Stimulated activated naive CD4-positive, alpha-beta T cell (primary cell): ENCODE measurements at places on chromosomes 13 and 19.

GRCh38 chr19:7879836-7880235 is 5.6 kb upstream of the PRR36 start:
- DNase-seq: no peak

DNA sequence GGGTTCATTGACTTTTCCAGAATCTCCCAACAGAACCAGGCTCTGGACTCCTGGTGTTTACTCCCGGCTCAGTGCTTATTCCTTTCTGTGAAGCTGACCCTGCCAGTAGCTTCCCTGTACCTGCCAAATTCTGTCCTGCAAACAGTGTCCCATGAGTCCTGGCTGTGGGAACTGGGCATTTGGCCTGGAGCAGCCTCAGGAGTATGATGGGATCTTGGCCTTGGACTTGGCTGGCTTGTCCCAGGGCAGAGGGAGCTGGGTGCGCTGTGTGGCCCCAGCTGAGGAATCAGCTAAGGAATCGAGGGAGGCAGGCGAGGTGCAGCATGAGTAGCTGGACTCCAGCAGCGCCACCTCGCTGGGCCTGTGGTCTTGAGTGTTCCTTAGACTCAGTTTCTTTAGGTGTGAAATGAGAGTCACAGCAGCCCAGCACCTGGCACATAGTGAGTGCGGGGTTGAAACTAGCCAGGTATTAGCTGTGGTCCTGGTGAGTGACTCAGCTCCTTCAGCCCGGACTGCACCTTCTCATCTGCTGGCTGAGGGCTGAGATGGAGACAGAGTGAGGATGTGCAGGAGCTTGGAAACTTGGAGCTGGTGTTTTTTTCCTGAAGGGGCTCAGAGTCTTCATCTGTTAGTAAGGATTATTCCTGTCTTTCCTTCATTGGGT is 10.4 kb downstream of the CLASRP start:
- no peak for DNase-seq

GRCh38 chr13:30648522-30649012 is 30.8 kb downstream of the USPL1 start:
- DNase-seq: no peak

- no peak for DNase-seq
Measured at GRCh38 chr19:45234089-45234869, 10.9 kb downstream of the EXOC3L2 start.

- DNase-seq: no peak
Measured at GRCh38 chr13:49657241-49657641, 28.9 kb downstream of the ARL11 start.

DNA sequence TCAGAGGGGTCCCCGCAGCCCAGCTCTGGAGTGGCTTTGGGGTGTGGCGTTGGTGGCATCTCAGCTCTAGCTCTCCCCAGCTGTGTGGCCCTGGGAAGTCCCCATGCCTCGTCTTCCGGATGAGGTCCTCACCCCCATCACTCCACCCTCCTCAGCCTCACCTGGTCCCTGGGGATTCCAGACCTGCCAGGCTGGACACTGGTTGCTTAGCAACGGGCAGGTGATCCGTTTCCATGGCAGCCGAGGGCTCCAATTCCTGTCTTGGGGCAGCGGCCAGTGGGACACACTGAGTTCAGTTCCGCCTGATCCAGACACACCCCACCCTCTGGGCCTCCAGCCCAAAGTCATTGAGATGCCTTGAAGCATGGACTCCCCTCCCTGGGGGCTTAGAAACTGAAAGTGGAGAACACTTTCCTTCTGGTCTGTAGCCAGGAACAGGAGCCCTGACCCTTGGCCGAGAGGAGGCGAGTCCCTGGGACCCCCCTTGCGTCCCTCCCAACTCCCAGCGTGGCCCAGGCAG is 7.7 kb upstream of the MISP start:
- DNase-seq: no peak

DNA sequence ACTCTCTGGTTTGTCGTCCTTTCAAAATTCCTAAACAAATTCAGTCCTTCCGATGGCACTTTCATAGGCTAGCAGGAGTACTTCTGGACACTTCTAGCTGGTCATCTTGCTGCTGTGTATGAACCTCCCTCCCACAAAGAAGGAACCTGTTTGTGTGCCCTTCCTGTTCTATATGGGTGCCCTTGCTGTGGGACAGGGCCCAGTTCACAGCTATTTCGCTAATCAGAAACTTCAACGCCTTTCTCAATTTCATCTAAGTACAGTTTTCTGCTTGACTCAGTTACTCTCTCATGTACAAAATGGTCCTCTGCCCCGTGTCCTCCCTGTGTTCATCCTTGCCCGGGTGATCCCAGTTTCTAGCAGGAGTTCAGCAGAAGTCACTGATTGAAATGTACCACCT is 96.1 kb downstream of the STARD13 start:
- DNase-seq: no peak

DNA sequence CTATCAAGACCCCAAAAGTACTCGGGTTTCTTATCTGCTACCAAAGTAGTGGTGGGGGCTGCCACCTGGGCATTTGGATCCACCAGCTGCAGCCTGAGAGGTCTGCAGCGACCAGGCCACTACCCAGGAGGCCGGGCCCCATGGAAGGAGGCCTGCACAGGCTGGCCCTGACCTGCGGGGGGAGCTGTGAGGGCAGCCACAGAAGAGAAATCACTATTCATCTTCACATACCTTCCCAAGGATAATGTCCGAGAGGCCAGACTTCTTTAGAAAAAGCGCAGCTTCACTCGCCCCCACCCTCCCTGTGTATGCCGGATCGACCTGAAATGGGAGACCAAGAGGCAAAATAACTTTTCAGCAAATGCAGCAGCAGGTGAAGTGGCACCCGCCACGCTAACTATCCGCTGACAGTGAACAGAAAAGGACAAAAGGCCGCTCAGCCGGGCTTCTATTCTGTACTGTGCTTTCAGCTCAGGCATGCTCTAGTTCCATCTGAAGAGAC is 30.1 kb downstream of the EPS15L1 start:
- DNase-seq: no peak

- DNase-seq: no peak
Measured at GRCh38 chr13:49481788-49482187, 14.0 kb upstream of the PHF11 start.

DNA sequence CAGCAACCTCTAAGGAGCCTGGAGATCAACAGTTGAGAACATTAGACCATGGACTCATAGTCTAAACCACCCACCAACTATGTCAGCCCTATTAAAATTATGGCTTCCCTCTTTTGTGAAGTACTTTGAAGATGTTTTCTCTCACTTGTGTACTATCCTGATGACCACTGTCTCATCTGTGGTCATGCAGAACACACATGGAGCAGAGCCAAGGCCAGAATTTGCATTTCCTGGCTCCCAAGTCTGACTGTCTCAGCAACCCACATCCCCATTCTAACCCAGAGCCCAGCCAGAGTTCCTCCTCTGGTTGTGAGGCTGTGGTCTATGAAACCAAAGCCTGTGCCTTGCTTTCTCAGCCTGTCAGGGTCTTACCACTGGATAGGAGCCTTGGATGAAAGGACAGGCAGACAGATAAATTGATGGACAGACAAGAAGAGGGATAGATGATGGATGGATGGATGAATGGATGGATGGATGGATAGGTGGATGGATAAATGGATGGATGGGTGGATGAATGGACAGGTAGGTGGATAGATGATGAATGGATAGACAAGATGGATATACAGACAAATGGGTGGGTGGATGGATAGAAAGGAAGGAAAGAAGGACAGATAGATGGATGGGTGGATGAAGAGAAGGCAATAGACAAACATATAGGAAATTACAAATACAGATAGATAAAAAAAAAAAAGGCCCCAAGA is 35.4 kb downstream of the ZNF557 start:
- no peak for DNase-seq

DNA sequence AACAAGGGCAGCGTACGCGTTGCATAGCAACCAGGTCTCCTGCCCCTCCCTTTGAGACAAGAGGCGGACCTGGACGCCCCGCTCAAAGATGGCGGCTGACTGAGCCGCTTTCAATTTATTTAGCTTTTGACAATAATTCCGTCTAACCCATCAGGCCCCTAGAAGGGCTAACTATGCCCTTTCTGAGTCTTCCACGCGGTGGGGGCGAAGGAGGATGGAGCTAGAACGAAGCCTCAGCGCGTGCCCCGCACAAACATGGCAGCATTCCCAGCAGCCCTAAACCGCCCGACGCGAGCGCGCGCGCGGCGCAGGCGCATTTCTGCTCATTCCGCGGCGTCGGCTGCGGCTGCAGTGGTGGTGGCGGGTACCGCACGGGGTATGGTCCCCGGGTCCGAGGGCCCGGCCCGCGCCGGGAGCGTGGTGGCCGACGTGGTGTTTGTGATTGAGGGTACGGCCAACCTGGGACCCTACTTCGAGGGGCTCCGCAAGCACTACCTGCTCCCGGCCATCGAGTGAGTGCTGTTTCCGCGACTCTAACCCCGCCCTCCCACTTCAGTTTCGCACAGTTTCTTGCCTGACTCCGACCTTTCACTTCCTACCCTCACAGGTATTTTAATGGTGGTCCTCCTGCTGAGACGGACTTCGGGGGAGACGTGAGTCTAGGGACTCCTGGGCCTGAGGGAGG is at the start of gene MED25:
TSS of gene MED25 (plus strand) at position 326 of the 685 bp plus-strand sequence. CDS start at position 379, 53 bp downstream.
- DNase-seq: peak; percentile 97

GRCh38 chr13:84487752-84488151 is 605.5 kb upstream of the SLITRK1 start:
- DNase-seq: no peak

DNA sequence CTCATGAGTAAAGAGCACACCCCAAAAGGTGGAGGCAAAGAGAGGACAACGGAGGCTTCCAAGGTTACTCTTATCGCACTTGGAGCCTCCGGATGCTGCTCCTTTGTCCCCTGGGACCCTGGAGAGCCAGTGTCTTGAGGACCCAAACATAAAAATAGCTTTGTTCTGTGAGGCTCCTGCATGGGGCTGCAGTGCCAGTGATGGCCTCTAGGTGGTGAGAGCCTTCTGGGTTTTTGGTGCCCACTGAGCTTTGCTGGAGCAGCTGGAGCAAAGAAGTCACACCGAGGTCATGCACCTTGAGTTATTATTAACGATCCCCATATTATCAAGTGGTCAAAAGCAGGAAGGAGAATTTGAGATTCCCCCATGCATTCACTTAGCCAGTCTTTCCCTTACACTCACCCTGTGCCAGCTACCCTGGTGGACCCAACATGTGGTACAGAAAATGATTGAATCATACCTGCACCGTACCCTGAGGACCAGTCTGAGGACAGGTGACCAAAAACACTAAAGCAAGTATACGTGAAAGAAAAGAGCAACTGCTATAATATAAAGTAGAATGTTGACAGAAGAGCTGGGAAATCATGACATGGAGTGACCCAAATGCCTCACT is 41.5 kb downstream of the ZNF682 start:
- peak; percentile 30 for DNase-seq

DNA sequence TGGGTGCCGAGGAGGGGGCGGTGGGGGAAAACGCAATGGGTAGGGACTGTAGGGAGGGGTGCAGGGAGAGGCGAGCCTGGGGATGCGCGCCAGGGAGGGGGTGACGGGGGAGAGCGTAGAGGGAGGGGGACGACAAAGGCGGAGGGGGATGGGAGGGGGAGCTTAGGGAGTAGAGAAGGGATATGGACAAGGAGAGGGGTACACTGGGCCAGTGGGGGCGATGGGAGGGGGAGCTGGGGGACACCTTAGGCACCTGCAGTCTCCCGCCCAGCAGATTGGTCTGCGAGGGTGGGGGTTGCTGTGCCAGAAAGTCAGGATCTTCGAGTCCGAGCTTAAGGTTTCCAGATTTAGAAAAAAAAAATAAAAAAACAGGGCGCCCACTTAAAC is 15.7 kb downstream of the CCDC124 start:
- no peak for DNase-seq

DNA sequence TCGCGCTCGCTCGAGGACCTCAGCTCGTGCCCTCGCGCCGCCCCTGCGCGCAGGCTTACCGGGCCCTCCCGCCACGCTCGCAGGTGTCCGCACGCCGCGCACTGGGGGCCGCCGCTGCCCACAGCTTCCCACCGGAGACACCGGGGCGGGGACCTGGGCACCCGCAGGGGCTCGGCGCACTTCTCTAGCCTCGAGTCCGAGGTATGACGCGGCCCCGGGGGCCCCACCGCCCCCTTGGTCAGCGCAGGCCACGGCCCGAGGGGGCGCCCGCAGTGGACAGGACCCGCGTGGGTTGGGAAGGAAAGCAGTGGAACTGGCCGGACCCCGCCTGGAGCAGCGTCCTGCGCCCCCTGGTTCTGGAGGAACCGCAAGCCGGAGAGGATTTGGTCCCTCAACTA is 2.1 kb upstream of the GRWD1 start:
- DNase-seq: no peak

- DNase-seq: no peak
Measured at GRCh38 chr19:2724148-2724557, 3.0 kb upstream of the DIRAS1 start.

- no peak for DNase-seq
Measured at GRCh38 chr19:42064432-42064831, 5.6 kb downstream of the GRIK5 start.

- DNase-seq: no peak
Measured at GRCh38 chr19:45097776-45098520, 5.0 kb downstream of the PPP1R37 start.

DNA sequence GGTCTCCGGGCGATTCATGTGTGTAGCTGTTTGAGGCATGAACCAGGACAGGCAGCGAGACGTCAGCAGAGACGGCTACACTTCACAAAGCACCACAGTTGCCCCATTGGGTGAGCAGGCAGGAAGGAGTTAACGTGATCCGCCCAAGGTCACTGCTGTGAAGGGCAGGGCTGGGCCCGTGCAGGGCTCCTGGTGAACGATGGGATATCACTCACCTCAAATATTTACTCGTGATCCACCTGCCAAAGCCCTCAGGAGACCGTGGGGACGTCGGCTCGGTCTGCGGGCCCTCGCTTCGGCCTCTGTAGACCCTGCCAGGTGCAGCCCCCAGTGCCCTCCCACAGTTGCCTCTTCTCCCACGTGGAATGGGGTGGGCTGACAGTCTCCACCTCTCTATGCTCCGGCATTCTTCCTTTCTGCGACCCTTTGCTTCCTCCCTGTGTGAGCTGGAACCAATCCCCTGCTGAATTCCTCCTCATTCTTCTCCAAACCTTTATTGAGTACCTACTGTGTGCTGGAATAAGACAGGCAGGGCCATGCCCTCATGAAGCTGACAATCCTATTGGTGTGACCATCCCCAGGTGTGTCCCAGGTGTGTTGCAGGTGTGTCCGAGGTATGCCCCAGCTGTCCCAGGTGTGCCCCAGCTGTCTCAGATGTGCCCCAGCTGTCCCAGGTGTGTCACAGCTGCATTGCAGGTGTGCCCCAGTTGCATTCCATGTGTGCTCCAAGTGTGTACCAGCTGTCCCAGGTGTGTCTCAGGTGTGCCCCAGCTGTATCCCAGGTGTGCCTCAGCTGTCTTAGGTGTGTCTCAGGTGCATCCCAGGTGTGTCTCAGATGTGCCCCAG is 2.0 kb upstream of the GRK1 start:
- DNase-seq: no peak

DNA sequence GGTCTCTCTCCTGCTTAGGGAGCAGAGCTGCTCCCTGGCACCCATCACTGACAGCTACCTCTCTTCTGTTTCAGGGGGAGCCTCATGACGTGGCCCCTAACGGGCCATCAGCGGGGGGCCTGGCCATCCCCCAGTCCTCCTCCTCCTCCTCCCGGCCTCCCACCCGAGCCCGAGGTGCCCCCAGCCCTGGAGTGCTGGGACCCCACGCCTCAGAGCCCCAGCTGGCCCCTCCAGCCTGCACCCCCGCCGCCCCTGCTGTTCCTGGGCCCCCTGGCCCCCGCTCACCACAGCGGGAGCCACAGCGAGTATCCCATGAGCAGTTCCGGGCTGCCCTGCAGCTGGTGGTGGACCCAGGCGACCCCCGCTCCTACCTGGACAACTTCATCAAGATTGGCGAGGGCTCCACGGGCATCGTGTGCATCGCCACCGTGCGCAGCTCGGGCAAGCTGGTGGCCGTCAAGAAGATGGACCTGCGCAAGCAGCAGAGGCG is 23.2 kb upstream of the NCCRP1 start:
- DNase-seq: no peak

- no peak for DNase-seq
Measured at GRCh38 chr19:6470173-6470572, 6.1 kb downstream of the CRB3 start.
